ENCODE measurements at places on chromosomes 11 and 22. TPM values are rescaled to one million over a fixed set of nuclear protein-coding genes. Genes with fewer than 3 reads are reported as not detected.
A peak's percentile ranks its signal among the peaks of the same experiment; 100 is the strongest.

GRCh38 chr11:87368858-87369480, 331.2 kb downstream of the TMEM135 start:
- DNase-seq = no peak

DNA sequence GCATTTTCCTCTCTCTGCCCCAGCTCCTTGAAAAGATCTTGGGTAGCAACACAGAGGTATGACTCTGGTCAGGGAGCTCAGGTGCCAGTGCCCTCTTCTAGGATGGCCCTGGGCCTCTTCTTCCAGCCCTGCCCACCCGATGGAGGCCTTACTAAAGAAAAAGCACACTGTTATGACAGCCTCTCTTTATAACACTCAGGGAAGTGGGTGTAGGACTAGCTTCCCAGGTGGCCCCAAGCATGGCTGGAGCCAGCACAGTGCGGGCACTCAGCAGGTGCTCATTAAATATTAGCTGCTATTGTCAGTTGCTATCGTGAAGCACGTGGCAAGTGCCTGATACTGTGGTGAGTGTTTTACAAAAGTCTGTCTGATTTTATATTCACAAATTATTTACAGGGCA, 127.2 kb upstream of the B3GAT1 start:
- no peak for DNase-seq

GRCh38 chr11:29190313-29190712, 826.5 kb downstream of the KCNA4 start:
- DNase-seq = no peak

- no peak for DNase-seq
These were observed 10.4 kb upstream of the TUB start for GRCh38 chr11:8070417-8071115.

GRCh38 chr22:47152938-47153337, 390.5 kb downstream of the TBC1D22A start:
- DNase-seq = no peak

DNA sequence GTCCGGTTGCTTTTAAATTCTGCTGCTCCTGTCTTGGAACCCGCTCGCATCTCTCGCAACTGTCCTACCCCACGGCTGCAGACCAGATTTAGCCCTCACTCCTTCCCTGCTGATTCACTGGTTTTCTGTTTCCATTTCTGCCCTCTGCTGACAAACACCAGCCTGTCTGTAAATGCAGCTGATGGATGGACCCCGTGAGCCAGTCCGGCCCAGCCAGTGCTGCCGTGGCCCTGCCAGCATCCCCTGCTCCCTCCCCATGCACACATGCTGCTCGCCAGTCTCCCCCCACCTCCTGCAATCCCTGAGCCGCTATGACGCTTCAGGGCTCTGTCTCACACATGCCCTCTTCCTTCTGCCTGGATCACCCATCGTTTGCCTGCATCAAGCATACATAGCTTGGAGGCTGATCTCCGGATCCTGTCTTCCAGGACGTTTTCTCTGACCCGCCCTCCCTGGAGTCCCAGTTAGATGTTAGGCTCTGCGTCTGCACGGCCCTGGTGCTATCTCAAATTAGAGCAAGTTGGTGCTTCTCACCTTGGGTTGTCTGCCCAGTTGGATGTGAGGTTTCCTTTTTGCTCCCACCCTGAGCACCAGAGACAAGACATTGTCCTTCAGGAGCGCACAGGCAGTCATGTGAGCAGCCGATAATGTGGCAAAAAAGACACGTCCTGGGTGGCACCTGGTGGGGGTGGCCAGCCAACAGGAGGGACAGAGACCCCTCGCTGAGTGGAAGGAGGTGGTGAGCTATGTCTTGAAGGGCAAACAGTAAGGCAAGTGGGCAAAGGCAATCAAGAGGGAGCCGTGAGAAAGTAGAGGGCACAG, 4.3 kb upstream of the ACR start:
- no peak for DNase-seq

GRCh38 chr22:44983878-44984482, 25.8 kb downstream of the PHF21B start:
- no peak for DNase-seq

GRCh38 chr11:5622802-5623201, 2.0 kb upstream of the TRIM34 start:
- DNase-seq = no peak

GRCh38 chr22:38078046-38078840, 5.7 kb downstream of the SLC16A8 start:
- no peak for DNase-seq

GRCh38 chr11:102451681-102452460, 694 bp downstream of the TMEM123 start:
- peak; percentile 87 for DNase-seq

GRCh38 chr11:65435411-65435931, 12.9 kb downstream of the NEAT1 start:
- no peak for DNase-seq

- no peak for DNase-seq
These were observed 35.4 kb downstream of the SDHD start for GRCh38 chr11:112121981-112122615.

DNA sequence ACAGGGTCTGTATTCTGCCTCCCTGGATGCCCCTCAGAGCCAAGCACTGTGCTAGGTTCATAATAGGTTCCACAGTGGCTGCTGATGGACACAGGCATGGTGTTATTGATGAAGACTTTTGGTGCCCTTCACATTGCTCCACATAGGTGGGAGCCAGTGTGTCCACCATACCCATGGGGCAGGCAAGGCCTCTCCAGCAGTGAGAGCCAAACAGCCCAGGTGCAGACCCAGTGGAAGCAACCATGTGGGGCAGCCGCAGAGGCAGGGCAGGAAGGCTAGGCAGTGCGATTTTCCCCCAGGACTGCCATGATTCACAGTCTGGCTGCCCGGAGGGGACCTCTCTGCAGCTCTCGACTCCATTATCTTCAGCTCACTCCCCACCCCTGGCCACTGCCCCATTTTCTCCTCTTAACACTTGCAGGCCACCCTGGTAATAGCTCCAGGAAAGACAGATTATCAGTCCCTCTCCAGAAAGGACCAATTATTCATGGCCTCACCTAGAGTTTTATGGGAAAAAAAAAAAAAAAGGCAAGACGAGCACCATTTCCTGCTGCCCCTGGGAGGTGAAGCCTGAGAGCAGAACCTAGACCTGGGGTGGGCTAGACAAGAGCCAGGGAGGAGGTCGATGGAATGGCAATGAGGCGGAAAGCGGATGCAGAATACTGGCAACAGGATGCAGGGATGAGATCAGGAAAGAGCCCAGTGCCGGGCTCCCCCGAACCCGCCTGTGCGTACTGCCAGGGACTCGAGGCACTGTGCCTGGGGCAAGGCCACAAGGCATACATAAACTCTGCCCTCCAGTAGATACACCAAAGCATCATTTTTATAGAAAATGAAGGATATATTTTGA, 343.0 kb upstream of the NCAM1 start:
- no peak for DNase-seq

DNA sequence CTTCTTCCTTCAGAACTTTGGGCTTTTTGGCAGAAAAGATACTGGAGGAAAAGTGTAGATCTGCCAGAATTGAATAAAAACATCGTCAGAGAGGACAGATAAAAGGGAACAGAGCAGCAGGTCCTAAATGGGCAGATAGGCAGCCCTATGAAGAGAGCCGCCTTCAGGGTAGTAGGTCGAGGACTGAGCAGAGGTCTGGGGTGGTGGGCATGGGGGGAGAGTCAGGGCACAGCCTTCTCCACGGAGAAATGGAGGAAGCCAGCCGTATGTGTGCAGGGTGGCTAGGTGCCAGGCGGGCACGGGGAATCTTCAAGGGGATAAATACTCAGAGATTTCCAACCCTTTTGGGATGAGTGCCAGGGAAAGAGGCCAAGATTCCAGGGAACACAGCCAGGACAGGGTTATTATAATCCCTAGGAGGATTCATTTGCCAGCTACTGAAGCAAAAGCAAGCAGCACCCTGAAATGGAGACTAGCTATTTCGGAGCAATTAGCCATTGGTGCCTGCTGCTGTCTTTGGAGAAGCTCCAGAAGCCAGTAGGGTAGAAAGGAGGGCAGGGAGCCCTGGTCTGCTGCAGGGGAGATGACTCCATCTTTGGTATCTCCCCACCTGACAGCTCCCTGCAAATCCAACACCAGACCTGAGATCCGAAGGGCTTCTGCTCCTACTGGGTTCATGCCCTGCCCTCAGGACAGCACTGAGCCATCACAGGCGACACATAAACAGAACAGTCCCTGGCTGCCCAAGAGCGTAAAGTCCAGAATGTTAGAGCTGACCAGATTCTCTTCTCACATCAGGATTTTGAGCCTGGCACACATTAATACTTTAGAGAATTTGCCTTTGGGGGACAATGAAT, 174.5 kb upstream of the NTM start:
- DNase-seq = no peak

DNA sequence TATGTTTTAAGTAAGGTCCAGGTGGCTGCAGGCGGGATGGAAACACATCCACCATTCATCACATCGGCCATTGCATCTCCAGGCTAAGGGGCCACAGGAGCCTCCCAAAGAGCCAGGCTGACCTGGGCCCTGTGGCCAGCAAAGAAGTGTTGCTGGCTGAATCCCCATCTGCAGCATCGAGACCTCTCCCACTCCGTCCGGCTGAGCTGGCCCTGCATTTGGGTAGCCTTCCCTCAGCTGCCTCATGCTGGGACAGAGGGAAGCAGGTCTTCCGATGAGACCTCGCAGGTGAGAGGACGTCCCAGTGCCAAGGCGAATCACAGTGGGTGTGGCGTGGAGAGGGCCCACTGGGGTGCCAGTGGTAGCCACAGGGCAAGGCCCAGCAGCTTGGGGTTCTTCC, 24.5 kb downstream of the RSPH14 start:
- no peak for DNase-seq

GRCh38 chr22:33817512-33818127, 102.7 kb downstream of the LARGE1 start:
- no peak for DNase-seq

DNA sequence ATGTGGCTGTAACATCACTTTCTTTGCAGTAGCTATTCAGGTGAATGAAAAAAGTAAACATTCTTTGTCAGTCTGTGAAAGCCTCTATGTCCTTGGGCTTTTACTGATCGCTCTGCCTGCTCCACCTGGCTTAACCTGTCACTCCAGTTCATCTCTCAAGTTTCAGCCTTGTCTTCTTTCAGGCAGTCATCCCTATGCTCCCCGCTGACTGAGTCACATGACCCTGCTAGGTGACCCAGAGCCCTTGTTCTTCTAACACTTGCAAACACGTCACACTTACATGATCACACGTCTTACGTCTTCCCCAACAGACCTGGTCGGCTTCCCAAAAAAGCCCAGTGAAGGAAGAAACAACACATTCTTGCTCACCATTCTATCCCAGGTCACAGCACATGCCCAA, 499.3 kb upstream of the TENM4 start:
- no peak for DNase-seq

- no peak for DNase-seq
These were observed 10.4 kb downstream of the SREBF2 start for GRCh38 chr22:41842996-41843970.

- peak; percentile 42 for DNase-seq
These were observed 16.3 kb downstream of the HTR3A start for GRCh38 chr11:113991170-113991569.

GRCh38 chr11:11843211-11843621, 1.4 kb downstream of the USP47 start:
- DNase-seq = no peak

DNA sequence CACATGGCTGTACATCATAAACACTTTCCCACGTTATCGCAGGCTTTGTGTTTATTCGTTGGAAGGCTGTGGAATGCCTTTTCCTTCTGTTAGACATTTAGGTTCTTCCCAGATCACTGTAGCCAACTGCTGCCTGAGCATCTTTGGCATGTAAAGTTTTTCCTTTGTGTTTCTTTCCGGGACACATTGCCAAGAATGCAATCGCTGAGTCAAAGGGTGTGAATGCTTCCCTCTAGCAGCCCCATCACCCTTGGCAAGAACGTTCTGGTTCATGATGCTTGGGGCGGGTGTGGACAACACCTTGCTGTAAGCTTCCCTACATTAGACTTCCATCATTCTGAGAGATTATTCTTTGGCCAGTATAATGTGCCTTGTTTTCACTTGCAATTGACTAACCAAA, 136.2 kb downstream of the OSBP2 start:
- no peak for DNase-seq

Gene PIH1D2
- total RNA-seq = 0.24 TPM

Gene OR5T2
- total RNA-seq = not detected

Gene CRYBA4
- not detected for total RNA-seq

Gene TRPM5
- total RNA-seq = not detected

Gene DCHS1
- 0.29 TPM for total RNA-seq

Gene AGBL2
- total RNA-seq = 7.8 TPM

Gene RFPL2
- total RNA-seq = not detected

Gene DEFB131B
- not detected for total RNA-seq

Gene CASP1
- 97.8 TPM for total RNA-seq

Gene PTGDR2
- 3.3 TPM for total RNA-seq

Gene TTC36
- 0.99 TPM for total RNA-seq

Gene SYCE3
- total RNA-seq = not detected

Measured in activated CD8-positive, alpha-beta T cell treated with anti-CD3 and anti-CD28 coated beads, Interleukin-2, amount 10 ng/mL, durations not matched to agents 7 days and 5 days (primary cell).